PC-3 (cell line): ENCODE measurements at places on chromosomes 2 and 18. TPM values are rescaled to one million over a fixed set of nuclear protein-coding genes. Genes with fewer than 3 reads are reported as not detected.
A peak's percentile ranks its signal among the peaks of the same experiment; 100 is the strongest.

Gene SOWAHC
- 27.4 and 41.1 TPM in 2 replicates for total RNA-seq

Gene KRTCAP3
- total RNA-seq, result 0.22 TPM in 1 of 2 replicates, not detected in the other

Gene LGALSL
- 12.1 and 16.0 TPM in 2 replicates for total RNA-seq

DNA sequence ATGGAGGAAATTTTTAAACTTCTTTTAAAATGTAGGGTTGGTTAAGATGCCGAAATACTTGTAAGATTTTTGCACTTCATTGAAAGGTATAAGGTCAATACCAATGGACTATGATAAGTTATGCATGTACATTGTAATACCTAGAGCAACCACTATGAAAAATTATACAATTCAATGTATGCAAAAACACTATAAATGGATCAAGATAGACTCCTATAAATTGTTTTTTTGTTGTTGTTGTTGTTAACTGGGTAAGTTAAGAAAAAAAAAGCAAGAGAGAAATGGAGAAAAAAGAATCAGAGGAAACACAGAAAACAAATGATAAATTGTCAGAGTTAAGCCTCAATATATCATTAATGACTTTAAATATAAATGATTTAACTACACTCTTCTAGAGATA, 421.2 kb downstream of the TMEM182 start:
- DNase-seq, result no peak
- peaks cover 20% of the 10 kb centered on the region for H3K27me3 ChIP-seq
- no peak overlapping the region for H3K27ac ChIP-seq
- H3K4me1 ChIP-seq, result no peaks in the 10 kb centered on the region
- H3K4me3 ChIP-seq, result no peak overlapping the region
- H3K36me3 ChIP-seq, result no peaks in the 10 kb centered on the region

DNA sequence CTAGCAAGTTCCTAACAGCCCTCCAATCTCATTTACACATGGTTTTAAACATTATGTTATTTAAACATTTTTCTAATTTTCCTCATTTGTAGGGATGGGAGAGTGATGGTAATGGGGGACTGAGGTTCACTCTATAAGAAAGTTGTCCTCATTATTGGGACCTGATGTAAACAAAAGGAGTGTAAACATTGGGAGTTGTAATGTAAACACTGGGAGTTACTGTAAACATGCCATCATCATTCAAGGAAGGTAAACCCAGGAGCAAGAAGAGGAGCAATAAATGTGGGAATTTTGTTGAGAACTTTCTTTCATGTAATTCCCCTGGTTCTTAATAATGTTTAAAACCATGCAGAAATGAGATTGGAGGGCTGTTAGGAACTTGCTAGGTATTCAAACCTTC, 17.8 kb downstream of the RFTN2 start:
- no peaks in the 10 kb centered on the region for H3K36me3 ChIP-seq
- DNase-seq, result no peak
- H3K27me3 ChIP-seq, result no peaks in the 10 kb centered on the region
- H3K4me3 ChIP-seq, result no peak overlapping the region
- no peak overlapping the region for H3K27ac ChIP-seq

- H3K36me3 ChIP-seq, result no peaks in the 10 kb centered on the region
- peak overlapping the region; percentile 12; the same call in 1 of the 2 replicates for H3K27ac ChIP-seq
- H3K4me3 ChIP-seq, result no peak overlapping the region
- H3K4me1 ChIP-seq, result peaks cover 15% of the 10 kb centered on the region
- peak; percentile 26 for DNase-seq
Observed at GRCh38 chr2:69668598-69668997, 25.1 kb upstream of the AAK1 start.

- H3K27ac ChIP-seq, result no peak overlapping the region
- no peak overlapping the region for H3K4me3 ChIP-seq
- no peaks in the 10 kb centered on the region for H3K36me3 ChIP-seq
- no peaks in the 10 kb centered on the region for H3K27me3 ChIP-seq
- H3K4me1 ChIP-seq, result no peaks in the 10 kb centered on the region
Observed at GRCh38 chr2:215607766-215608165, 171.9 kb upstream of the FN1 start.

- peaks cover 33% of the 10 kb centered on the region for H3K4me1 ChIP-seq
- no peak overlapping the region for H3K4me3 ChIP-seq
- H3K27me3 ChIP-seq, result no peaks in the 10 kb centered on the region
Observed at GRCh38 chr2:167336213-167336612, 447.9 kb downstream of the XIRP2 start.
